ENCODE measurements at places on chromosomes 2 and 18.

- no peak for DNase-seq
Measured at GRCh38 chr2:99140056-99140859, 1.2 kb upstream of the C2orf15 start.

GRCh38 chr2:96739076-96739632 is 710 bp downstream of the LMAN2L start:
- DNase-seq = no peak

DNA sequence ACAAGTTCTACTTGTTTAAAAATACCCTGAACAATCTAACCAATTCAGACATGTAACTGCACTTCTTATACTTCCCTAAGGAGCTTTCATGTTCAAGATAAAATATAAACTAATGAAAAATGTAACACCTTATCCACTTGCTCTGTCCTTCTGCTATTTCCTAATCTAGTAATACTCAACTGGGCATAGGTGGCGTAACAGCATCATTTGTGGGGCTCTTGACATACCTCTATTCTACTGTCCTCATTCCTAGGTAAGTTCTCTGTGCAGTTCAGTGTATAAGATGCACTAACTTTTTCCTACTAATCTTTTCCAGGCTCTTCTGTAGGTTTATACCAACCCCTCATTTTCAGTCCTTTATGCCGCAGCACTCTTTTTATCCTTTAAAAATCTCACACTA is 36.7 kb downstream of the PRKD3 start:
- no peak for DNase-seq

GRCh38 chr2:170723446-170723958 is 8.4 kb downstream of the SP5 start:
- DNase-seq = no peak

GRCh38 chr2:130371723-130372054 is 15.8 kb downstream of the PTPN18 start:
- no peak for DNase-seq

DNA sequence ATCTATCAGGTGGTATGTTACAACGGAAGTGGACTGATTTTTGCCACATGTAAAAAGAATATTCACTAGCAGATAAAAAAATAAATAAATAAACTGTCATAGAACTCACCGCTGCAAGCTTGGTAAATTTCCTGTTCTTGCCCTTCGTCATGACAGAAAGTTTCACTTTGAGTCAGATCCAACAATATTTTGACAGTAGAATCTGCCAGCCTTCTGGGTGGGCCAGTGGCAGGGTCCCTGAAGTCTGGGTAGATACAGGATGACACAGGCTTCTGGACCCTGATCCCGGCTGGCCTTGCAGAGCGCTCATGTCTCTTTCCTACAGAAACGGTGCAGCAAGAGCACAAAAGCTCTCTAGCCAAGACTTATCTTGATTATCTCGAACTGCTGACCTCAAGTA is 97.8 kb upstream of the PMAIP1 start:
- DNase-seq = no peak

DNA sequence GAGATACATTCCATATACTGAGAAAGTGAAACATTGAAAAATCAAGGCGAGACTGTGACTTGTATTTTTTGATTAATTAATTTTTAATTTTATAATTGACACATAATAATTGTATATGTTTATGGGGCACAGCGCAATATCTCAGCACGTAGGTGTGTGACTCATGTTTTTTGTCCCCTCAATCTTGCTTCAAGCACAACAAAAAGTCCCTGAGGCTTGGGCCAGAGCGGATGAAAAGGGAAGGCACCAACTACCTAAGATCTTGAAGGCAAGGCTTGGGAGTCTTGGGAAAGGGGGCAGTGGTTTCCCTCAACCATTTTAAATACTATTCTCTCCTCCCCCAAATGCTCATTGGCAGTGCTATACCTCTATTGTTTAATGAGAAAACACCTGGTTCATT is 9.9 kb downstream of the SGPP2 start:
- no peak for DNase-seq

GRCh38 chr18:74225193-74225840 is 66.4 kb downstream of the CYB5A start:
- DNase-seq = no peak

DNA sequence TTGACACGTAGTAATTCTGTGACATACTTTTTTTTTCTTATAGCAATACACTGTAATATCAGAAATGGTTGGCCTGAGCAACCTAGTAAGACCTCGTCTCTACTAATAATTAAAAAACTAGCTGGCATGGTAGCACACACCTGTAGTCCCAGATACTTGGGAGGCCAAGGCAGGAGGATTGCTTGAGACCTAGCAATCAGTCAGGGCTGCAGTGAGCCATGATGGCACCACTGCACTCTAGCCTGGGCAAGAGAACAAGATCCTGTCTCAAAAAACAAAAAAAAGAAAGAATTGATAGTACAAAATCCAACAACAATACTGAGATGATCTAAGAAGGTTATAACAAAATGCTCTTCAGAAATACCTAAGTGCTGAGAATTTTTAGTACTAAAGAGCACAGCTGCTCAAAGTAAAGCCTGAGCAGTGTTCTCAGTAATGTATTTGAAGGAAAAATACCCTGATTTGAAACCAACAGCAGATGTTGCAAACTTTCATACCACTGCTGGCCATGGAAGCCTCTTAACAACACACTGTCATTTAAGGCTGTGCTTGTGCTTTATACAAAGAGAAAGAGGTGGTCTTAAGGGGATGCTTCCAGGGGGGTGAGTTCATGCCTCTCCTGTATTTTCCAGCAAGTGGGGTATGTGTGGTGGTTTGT is 132.6 kb upstream of the CDCA7 start:
- DNase-seq = no peak

DNA sequence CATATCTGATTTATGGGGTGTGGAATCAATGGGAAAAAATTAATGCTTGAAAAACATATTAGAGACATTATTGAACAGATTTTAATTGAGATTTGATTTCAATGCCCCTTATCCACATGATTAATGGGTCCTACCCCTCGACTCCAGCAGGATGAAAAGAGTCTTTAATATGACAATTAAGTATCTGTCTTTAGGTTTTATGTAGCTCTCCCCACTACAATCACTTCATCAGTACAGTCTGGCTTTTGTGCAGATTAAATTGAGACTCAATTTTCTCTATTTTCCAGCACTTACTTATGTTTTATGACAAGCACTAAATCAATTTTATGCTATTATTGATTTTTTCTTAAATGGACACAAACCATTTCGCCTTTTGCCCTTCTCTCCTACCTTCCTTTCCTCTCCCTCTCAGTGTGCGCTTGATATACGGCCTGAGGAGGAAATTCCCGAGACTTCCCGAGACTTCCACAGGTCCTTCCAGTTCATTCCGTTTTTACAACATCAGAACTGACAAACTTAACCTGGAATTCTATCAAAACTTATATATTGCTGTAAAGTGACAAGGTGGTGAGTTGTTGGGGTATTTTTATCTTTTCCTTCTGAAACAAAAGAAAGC is 555.1 kb upstream of the SALL3 start:
- no peak for DNase-seq

- no peak for DNase-seq
Measured at GRCh38 chr2:215749092-215749957, 264.0 kb downstream of the MREG start.

- no peak for DNase-seq
Measured at GRCh38 chr2:60002183-60002867, 551.1 kb downstream of the BCL11A start.

DNA sequence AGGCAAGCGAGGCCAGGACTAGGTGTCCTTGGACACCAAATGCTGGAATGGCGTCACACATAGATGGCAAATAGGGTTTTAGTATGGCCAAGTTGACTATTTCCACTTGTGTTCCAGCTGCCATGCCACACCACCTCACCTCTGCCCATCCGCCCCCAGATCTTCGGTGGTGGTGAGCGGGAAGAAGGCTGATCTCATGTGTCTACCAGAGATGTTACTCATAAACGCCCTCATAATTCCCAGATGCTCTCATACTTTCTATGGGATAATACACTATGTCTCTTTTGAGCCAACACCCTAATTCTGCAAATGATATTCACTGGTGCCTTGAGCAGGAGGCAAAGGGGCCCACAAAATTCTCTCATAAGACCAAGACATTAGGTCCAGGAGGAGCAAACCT is 281.1 kb upstream of the FN1 start:
- DNase-seq = no peak

DNA sequence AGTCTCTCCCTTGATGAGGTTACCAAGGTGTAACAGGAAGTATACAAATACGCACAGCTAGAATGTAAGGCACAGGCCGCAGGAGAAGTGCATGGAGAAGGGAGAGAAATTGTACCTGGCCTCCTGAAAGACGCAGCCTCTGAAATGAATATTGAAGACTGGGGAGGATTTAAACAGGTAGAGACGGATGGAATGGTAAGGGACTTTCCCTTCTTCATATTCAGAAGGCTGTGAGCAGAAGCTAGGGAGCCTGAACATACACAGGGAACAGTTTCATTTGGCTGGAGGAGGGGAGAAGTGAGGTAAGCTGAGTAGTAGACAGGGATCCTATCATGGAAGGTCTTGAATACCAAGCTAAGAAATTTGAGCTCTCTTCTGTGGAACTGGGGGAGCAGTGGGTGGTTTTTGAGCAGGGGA is 112.7 kb downstream of the ANKRD44 start:
- no peak for DNase-seq

- DNase-seq = no peak
Measured at GRCh38 chr2:78024996-78025395, 502.8 kb upstream of the LRRTM4 start.

GRCh38 chr2:146821836-146822316 is 1023.0 kb upstream of the ACVR2A start:
- DNase-seq = no peak

DNA sequence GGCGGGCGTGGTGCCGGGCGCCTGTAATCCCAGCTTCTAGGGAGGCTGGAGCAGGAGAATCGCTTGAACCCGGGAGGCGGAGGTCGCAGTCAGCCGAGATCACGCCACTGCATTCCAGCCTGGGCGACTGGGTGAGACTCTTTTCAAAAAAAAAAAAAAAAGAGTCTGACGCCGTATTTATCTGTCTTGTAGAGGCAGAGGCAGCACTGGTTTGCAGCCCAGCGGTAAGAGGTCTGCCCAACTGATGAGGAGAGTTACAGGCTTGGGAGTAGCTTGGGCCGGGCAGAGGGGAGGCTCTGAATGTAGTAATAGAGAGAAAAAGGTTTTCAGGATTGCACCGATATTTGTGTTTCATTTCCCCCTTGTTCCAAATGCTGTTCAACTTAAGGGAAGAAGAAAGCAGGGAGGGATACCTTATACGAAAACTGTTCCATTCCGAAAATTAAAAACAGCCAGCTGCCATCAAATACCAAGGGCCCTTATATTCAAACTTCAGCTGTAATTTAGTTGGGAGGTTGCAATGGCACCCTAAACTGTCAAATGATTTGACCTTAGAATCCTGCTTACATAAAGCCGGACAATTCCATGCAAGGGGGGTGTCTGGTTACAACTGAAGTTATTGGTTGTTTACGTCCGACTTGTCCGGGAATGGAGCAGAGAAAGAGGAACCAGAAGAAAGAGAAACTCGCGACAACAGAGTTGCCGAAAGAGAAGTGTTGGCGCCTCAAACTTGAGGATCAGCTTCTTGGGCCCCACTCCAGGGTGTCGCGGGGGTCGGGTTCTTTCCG is 9.2 kb upstream of the SP9 start:
- DNase-seq = no peak

GRCh38 chr2:11163439-11164317 is 8.4 kb downstream of the SLC66A3 start:
- no peak for DNase-seq

- DNase-seq = peak; percentile 8
Measured at GRCh38 chr2:178761759-178762371, 45.4 kb downstream of the TTN start.

GRCh38 chr18:55321265-55322177 is 266.5 kb downstream of the TCF4 start:
- peak; percentile 78 for DNase-seq

DNA sequence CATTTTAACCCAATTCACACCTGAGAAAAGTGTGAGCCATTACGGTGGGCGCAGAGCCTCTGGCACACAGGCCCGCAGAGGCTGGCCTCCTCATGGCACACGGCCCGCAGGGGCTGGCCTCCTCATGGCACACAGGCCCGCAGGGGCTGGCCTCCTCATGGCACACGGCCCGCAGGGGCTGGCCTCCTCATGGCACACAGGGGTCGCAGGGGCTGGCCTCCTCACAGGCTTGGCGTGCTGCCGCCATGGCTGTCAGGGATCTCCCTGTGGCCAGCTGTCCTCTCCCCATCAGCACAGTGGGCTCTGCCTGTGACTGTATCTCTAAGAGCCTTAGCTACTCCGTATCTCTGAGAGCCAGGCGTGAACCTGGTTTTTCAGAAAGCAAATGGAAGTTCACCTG is 24.6 kb downstream of the ANO7 start:
- DNase-seq = no peak

GRCh38 chr2:45394842-45395241 is 216.2 kb downstream of the SRBD1 start:
- DNase-seq = no peak

GRCh38 chr18:48254077-48254602 is 155.0 kb downstream of the ZBTB7C start:
- DNase-seq = no peak

DNA sequence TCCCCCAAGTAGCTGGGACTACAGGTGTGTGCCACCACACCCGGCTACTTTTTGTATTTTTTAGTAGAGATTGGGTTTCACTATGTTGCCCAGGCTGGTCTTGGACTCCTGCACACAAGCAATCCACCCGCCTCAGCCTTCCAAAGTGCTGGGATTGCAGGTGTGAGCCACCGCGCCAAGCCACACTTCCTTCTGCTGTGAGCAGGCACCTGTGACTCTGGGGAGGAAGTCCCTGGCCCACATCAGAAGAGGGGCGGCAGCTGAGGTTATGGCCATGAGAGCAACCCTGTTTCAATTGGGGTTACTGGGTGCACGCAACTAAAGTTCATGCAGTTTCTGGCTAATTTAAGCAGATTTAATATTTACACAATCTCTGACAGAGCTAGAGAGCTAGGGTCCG is 91.0 kb downstream of the PLB1 start:
- no peak for DNase-seq

GRCh38 chr2:53129851-53130250 is 637.8 kb upstream of the CHAC2 start:
- DNase-seq = peak; percentile 31

- DNase-seq = no peak
Measured at GRCh38 chr2:202406445-202406978, 30.4 kb downstream of the BMPR2 start.

GRCh38 chr2:80050246-80050645 is 254.3 kb downstream of the LRRTM1 start:
- DNase-seq = no peak

- no peak for DNase-seq
Measured at GRCh38 chr2:8168022-8168717, 513.7 kb upstream of the ID2 start.

DNA sequence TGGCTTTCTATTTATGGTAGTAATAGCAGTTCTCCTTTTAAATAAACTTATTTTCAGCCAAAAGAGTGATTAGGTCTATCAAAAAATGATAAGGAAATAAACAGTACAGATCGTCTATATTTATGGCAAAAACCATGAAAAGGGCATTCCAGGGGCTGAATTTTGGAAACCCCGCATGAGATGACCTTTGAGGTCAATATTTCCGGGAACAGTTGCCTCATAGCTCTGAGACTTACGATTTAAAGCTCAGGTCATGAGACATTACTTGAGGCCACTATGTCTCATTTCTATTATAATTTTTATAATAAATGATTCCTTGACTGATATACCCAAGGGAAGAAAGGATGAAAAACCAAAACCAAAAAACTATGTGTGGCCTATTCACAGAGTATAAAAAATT is 101.1 kb downstream of the LDLRAD4 start:
- DNase-seq = no peak

- no peak for DNase-seq
Measured at GRCh38 chr2:205610437-205610836, 71.9 kb upstream of the NRP2 start.

GRCh38 chr18:31954349-31954748 is 11.4 kb upstream of the TRAPPC8 start:
- no peak for DNase-seq

Data from AG09309 (cell line).